ENCODE measurements at places on chromosomes 5 and 9.

DNA sequence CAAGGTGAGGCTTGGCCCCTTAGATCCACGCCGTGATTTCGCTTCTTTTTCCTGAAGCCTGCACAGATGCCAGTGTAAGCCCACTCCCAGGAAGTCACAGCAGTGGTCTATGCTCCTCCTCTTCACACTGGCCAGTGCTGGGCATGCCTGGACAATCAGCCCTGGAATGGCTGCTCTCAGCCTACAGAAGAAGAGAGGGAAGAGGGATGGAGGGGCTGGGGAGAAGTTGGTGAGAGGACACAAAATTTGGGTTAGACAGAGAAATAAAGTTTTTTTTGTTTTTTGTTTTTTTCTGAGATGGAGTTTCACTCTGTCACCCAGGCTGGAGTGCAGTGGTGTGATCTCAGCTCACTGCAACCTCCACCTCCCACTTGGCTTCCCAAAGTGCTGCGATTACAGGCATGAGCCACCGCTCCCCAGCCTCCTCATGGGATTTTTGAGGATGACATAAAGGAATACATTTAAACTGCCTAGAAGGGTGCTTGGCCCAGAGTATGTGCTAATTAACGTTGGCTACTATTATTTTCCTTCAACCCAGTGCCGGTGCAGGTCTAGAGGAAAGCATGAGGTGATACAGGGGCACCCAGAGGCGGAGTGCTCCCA, 830 bp downstream of the S100Z start:
- no peak for DNase-seq

GRCh38 chr5:172913117-172913850, 45.9 kb upstream of the RPL26L1 start:
- DNase-seq = no peak

DNA sequence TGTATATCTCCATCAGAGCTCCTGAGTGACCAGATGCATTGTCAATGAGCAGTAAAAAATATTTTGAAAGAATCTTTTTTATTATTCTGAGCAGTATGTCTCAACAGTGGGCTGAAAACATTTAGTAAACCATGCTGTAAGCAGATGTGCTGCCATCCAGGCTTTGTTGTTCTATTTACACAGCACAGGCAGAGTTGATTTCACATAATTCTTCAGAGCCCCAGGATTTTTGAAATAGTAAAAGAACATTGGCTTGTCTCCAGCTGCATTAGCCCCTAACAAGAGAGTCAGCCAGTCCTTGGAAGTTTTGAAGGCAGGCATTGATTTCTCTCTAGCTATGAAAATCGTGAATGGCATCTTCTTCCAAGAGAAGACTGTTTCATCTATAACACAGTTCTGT, 25.2 kb upstream of the ENTREP1 start:
- DNase-seq = no peak

- no peak for DNase-seq
Observed at GRCh38 chr5:1156033-1156753, 44.3 kb upstream of the SLC12A7 start.

DNA sequence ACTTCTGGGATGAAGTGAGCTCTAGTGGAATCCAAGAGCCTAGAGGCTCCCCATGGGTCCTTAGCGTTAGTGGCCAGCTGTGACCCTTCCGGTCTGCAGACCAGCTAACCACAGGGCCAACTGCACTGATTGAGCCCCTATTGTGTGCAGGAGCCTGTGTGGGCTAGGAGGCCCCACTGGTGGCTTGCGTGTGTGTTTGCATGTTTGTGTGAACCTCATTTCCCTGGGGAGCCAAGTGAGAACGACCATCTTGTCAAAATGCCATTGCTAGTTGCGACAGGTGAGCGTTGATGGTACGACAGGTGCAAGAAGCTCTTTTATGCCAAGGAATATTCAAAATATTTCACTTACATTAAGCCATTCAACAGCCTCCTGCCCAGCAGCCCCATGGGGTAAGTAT, 44.1 kb upstream of the ANKRD33B start:
- no peak for DNase-seq

- DNase-seq = no peak
Observed at GRCh38 chr5:2738700-2739359, 12.6 kb downstream of the IRX2 start.

GRCh38 chr5:32207355-32207634, 33.2 kb upstream of the GOLPH3 start:
- DNase-seq = no peak

DNA sequence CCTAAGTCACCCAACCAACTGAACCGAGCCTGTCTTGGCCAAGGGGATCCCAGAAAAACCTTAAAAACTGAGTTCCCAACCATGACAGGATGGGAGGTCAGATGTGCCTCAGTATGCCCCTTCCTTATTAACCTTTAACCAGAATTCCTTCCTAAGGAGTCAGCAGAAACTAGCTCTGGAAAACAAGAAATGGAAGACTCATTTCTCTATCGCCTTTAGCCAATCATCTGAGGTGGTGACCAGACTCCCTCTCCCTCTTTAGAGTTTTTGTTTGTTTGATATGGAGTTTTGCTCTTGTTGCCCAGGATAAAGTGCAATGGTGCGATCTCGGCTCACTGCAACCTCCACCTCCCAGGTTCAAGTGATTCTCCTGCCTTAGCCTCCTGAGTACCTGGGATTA, 37.5 kb downstream of the SLC28A3 start:
- no peak for DNase-seq

DNA sequence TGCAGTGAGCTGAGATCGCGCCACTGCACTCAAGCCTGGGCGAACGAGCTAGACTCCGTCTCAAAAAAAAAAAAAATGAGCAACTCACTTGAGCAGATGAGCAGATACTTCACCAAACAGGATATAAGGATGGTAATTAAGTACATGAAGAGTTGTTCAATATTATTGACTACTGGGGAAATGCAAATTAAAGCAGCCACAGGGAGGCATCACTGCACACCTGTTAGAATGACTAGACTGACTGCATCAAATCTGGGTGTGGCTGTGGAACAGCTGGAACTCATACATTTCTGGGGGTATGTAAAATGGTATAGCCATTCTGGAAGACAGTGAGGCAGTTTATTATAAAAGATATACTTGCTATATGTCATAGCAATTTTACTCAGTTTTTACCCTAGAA, 93.0 kb downstream of the WNK2 start:
- no peak for DNase-seq

GRCh38 chr5:119368238-119368630, 12.4 kb downstream of the TNFAIP8 start:
- peak; percentile 62 for DNase-seq

DNA sequence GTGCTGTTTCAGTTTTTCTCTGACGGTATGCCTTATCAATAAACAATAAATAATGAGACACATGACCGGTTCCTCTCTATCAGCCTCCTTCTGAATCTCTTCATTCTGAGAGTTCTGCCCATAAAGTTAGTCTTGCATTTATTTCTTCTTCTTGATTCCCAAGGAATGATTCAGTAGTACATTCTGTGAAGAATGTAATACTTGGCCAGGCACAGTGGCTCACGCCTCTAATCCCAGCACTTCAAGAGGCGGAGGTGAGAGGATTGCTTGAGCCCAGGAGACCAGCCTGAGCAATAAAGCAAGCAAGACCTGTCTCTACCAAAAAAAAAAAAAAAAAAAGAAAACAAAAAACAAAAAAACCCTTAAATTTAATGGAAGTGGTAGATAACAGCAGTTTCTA, 53.9 kb downstream of the PAM start:
- no peak for DNase-seq

DNA sequence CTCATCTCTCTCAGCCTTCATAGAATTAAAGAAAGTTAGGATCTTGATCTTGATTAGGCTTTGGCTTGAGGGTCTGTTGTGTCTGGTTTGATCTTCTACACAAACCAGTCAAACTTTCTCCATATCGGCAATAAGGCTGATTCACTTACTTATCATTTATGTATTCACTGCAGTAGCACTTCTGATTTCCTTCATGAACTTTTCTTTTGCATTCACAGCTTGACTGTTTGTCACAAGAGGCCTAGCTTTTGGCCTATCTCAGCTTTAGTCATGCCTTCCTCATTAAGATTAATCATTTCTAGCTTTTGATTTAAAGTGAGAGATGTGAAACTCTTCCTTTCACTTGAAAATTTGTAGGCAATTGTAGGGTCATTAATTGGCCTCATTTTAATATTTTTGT, 62.8 kb downstream of the SH3RF2 start:
- DNase-seq = no peak

DNA sequence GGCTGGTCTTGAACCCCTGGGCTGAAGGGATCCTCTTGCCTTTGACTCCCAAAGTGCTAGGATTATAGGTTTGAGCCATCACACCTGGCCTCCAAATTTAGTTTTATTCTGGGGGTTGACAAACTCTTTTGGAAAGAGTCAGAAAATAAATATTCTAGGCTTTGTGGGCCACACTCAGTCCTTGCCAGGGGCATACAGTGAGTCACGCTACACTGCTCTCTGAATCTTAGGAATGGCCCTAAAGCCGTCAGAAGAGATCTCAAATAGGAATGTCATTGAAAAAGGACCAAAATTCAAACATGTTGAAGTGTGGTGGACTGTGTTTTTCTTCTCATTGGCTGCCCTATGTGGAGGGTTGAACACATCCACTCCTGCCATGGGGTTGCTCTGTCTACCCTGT, 127.7 kb upstream of the BASP1 start:
- DNase-seq = no peak

DNA sequence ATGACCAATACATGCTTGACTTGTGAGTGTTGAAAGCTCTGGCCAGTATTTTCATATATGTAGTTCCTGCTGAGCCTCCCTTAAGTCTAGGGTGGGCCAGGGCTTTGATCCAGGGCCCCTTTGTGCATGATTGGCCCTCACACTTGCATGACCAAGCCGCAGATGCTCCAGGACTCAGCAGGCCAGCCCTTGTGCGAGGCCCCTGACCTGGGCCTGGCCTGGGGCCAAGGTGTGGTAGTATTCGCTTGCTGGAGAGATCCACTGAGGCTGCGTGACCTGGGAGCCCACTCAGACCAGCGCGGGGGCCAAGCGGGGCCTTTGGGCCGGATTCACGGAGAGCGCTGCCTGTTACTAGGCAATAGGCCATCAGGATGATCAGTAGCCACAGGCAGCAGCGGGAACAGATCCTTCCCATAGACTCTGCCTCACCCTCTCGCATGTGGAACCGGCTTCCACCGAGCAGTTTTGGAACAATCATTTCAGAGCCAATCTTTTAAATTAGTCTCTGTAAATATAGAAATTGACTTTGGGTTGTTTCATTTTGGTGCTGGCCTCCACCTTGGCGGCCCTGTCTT, 79.0 kb upstream of the PTCH1 start:
- no peak for DNase-seq

DNA sequence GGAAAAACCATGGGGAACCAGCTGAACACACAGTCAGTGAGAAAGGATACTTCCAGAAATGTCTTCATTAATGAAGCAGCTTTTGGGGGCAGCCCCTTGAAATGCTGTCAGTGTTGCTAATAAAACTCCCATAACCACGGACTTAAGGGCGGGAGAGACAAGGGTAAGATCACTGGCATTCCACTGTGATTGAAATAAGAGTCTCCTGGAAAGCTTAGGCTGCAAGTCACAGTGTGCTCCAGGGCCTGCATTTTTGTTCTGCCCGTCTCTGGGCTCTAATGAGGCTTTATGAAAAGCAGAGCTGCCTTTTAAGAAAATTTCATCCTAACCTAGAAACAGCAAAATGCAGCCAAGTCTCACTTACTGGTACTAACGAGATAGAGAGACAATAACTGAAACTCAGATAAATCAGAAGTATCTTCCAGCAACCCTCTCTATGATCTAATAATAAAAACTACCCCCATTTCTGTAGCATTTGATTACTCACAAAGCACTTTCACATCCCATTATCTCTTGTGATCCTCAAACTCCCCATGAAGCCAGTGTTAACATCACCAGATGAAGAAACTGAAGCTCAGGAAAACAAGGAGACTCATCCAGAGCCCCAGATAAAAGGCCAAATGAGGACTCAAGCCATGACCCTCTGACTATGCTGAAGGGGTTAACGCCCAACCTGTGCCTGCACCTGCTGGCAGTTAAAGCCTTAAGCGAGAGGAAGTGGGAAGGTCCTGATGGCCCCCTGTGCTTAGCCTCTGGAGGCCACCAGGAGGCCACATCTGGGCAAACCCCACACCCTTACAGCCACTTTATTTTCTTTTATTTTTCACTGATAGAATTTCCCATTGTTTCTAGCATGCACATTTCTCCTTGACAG, 37.5 kb downstream of the SPOCK1 start:
- DNase-seq = no peak

GRCh38 chr9:89274838-89275237, 36.2 kb upstream of the CKS2 start:
- DNase-seq = no peak

- peak; percentile 74 for DNase-seq
Observed at GRCh38 chr9:5438301-5439162, 807 bp upstream of the PLGRKT start.

All from GM06990 (cell line).